ENCODE measurements at places on chromosomes 4 and X. TPM values are rescaled to one million over a fixed set of nuclear protein-coding genes. Genes with fewer than 3 reads are reported as not detected.

LANCL3 gene
- total RNA-seq: 0.07 TPM

AMBN gene
- total RNA-seq: not detected

ARHGEF38 gene
- 0.06 TPM for total RNA-seq

RHOXF2 gene
- not detected for total RNA-seq

XAGE3 gene
- not detected for total RNA-seq

PNMA6F gene
- not detected for total RNA-seq

PAGE2 gene
- not detected for total RNA-seq

ZNF518B gene
- total RNA-seq: 4.3 TPM
